Motor neuron (in vitro differentiated cells): ENCODE measurements at places on chromosomes 4 and X. TPM values are rescaled to one million over a fixed set of nuclear protein-coding genes. Genes with fewer than 3 reads are reported as not detected.

DNA sequence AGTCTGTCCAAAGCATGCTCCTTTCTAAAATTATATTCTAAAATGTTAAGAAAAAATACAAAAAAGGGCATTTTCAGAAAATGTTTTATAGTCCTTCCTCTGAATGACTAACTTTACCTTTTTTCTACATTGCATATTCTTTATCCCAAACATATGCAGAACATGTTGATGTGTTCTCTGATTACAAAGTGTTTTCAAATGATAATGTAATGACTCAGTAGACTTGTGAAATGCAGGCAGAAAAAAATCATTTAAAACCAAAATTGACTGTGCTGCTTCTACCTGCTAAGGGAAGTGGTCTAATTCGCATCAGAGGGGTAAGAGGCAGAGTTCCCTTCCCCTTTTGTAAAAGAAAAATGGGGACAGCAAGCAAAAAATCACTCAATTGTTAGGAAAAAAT is 22.7 kb upstream of the YTHDC1 start:
- ATAC-seq: peak; percentile 34

DNA sequence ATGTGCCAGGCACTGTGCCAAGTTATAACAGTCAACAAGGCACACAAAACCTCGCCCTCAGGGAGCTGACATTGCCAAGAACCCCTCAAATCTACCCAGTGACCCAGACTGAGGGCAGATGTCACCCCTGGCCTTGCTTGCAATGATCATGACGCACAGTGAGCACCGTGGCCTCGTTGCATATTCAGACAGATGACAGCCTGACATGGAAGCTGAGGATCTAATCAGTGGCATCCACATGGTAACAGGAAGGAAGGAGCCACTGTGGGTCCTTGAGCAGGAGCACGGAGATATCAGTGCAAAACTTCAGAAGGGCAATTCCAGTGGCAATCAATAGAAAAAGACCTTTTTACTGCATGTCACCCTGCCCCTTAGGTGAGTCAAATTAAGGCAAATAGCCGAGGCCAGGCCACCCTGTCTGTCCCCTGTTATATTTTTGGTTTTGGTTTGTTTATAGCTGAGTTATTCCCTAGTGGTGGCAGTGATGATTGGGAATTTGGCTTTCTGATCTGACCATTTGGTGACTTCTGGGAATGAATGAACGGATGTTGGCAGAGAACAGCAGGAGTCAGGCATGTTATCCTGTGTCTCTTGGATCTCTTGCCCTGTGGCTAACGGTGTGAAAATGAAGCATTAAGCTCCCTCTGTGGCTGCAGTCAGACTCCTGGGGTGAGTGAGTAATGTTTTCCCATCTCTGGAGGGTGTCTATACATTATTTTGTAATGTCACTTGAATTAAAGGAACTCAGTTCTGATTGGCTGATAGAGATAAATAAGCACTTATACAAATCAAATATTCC is 20.4 kb downstream of the WDR13 start:
- peak; percentile 30 for ATAC-seq

GRCh38 chrX:41607264-41607832 is 81.4 kb upstream of the GPR34 start:
- no peak for ATAC-seq

DNA sequence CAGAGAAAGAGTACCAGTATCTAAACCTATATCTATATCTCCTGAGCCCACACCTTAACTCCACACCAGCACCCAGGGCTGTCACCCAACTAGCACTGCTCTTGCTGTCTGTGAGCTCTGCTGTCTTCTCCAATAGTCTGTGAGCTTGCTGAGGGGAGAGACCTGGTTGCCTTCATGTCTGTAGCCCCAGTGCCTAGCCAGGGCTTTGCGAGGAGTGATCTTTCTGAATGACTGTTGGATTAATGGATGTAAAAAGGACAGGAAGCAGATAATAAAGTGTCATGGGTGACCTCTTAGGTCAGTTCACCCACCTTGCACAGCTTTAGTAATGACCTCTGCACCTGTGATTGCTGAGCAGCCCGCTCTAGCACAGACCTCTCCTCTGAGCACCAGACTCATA is 30.5 kb downstream of the CNGA2 start:
- no peak for ATAC-seq

DNA sequence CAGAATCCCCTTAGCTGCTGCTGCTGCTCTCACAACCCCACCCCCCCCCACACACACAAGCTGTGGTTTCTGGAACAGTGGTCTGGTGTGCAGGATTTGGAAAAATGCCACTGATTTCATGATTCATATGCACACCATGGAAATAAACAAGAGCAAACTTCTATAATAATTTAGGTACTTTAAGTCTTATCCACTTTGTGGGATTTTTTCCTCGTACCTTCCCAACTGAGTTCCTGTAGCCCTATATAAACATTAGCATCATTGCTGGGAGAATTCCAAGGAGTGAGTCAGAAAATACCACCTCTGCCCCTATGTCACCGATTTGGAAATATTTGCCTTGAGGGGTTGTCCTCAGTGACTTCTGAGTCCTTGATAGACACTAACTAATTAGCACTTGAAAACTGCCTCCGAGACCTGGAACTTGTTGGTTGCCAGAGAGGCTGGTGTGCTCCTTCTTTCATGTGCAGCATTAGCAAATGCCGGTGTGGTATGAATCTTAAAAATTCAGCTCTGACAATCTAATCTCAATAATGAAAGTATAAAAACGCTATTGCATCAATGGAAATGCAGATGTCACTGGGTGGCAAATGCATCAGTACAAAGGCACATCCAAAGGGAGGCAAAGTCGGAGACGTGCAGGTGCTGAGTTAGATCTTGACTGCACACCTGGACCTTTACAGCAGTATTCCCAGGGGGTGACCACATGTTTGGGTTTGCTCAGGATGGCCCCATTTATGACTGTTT is 61.8 kb downstream of the CPE start:
- ATAC-seq: peak; percentile 68

DNA sequence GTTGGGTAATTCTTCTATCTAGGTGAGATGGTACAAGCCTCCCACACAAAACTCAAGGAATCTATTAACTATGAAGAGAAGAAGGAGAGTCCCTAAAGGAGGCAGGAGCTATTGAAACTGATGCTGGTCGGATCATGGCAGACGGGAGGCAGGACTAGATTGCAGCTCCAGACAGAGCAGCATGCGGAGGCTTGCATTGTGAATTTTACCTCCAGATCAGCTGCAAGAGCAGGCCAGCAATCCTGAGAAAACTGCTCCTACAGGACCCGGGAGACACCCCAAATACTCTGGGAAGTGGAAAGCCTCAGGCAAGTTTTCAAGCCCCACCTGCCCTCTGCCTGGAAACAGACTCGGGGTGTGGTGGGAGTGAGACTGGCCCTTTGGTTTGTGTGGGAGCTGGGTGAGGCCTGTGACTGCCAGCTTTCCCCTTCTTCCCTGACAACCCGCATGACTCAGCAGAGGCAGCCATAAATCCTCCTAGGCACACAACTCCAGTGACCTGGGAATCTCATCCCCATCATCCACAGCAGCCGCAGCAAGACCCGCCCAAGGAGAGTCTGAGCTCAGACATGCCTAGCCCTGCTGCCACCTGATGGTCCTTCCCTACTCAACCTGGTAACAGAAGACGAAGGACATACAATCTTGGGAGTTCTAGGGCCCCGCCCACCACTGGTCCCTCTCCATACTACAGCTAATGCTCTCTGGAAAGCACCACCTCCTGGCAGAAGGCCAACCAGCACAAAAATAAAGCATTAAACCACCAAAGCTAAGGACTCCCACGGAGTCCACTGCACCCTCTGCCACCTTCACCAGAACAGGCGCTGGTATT is 30.9 kb downstream of the GATB start:
- ATAC-seq: peak; percentile 88

GRCh38 chr4:27084685-27085361 is 224.2 kb downstream of the STIM2 start:
- ATAC-seq: peak; percentile 91

DNA sequence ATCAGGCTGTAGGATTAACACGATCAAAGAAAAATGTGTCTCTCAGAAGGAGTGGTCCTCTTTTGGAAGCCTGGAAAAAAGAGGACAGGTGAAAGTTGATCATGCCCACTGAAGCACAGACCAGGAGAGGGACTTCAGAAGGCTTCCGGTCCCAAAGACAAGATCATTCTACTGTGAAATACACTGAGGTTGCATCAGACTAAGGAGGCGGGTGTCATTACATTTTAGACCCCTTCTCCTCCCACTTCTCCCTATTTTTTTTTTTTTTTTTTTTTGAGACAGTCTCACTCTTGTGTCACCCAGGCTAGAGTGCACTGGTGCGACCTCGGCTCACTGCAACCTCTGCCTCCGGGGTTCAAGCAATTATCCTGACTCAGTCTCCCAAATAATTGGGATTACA is 67.5 kb downstream of the RBM47 start:
- ATAC-seq: no peak

DNA sequence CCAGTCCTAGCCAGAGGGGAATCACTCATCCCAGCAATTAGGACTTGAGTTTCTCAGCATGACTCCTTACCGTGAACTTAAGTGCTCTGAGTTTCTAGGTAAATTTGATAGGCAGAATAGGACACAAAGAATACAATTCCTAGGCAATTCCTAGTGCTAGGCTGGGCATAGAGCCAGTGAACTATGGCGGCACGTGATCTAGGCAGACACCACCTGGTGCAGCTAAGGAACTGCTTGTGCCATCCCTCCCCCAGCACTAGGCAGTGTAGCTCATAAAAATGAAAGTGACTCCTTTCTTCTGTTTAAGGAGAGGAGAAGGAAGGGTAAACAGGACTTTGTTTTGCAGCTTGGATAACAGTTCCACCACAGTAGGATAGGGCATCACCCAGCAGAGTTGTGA is 736.3 kb upstream of the PCDH7 start:
- no peak for ATAC-seq

GRCh38 chr4:38129460-38130227 is 169.4 kb downstream of the PTTG2 start:
- no peak for ATAC-seq

The CT45A1 gene
- not detected in 2 replicates for total RNA-seq

The AMOT gene
- 1.1 and 1.3 TPM in 2 replicates for total RNA-seq

The SSX3 gene
- total RNA-seq: not detected in 2 replicates

The HSFX1 gene
- 0.72 and 1.0 TPM in 2 replicates for total RNA-seq

The BCLAF3 gene
- total RNA-seq: 6.9 and 9.0 TPM in 2 replicates

The FAM50A gene
- total RNA-seq: 52.1 and 52.4 TPM in 2 replicates

The WDR17 gene
- total RNA-seq: 23.5 and 24.6 TPM in 2 replicates

The TMPRSS11D gene
- 1.5 and 1.8 TPM in 2 replicates for total RNA-seq

The CHRNA9 gene
- 0.35 and 1.0 TPM in 2 replicates for total RNA-seq

The DTHD1 gene
- total RNA-seq: not detected in 2 replicates

The SRPX gene
- total RNA-seq: 0.50 and 0.98 TPM in 2 replicates

The XKRX gene
- total RNA-seq: 0.13 and 0.18 TPM in 2 replicates

The GAGE12F gene
- not detected in 2 replicates for total RNA-seq
